ENCODE measurements at places on chromosomes 7 and 10.

- DNase-seq: no peak
Observed at GRCh38 chr7:12540850-12541249, 29.7 kb upstream of the SCIN start.

DNA sequence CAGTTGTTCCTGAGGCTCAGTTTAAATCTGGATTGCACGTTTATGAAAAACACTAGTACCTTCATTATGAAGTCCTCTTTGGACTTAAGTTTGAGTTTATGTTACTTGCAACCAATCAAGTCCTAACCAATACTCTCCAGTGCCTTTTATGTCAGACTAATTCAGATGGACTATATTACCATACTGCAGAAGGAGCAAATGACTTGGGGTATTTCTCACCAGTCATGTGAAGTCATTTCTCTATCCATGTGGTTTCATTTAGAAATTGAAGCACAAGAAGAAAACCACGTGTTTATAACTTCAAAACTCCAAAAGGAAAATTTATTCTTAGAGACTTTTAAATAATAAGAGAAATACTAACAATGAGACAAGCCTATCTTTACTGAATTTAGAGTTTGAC is 201.6 kb downstream of the MBL2 start:
- no peak for DNase-seq

DNA sequence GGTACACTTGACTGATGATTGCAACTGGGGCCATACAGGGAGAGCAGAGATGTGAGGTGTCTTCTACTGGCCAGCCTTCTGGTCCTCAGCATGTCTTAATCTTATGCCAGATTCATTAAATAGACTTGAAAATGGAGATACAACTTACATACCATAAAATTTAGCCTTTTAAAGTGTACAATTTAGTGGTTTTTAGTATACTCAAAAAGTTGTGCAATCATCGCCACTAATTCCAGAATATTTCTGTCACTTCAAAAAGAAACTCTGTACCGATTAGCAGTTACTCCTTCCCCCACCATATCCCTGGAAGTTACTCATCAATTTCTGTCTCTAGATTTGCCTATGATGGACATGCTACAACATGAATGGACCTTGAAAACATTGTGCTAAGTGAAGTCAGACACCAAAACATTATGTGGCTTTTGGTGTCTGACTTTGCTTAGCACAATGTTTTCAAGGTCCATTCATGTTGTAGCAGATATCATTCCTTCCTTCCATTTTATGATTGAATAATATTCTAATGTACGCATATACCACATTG is 53.0 kb downstream of the SH2D4B start:
- DNase-seq: no peak

GRCh38 chr10:69575164-69575722 is 2.0 kb upstream of the NEUROG3 start:
- DNase-seq: no peak

- DNase-seq: no peak
Observed at GRCh38 chr10:33336582-33337325, 2.3 kb upstream of the NRP1 start.
